ENCODE measurements at places on chromosomes 7 and 10. TPM values are rescaled to one million over a fixed set of nuclear protein-coding genes. Genes with fewer than 3 reads are reported as not detected.

The DOCK4 gene
- polyA plus RNA-seq = 5.4 TPM

The FGFBP3 gene
- 1.9 TPM for polyA plus RNA-seq

The STEAP1 gene
- polyA plus RNA-seq = 1.1 TPM

The ZNF853 gene
- 4.3 TPM for polyA plus RNA-seq

The LHFPL3 gene
- not detected for polyA plus RNA-seq

The AZGP1 gene
- polyA plus RNA-seq = 362 TPM

The PPP3CB gene
- polyA plus RNA-seq = 18.6 TPM

DNA sequence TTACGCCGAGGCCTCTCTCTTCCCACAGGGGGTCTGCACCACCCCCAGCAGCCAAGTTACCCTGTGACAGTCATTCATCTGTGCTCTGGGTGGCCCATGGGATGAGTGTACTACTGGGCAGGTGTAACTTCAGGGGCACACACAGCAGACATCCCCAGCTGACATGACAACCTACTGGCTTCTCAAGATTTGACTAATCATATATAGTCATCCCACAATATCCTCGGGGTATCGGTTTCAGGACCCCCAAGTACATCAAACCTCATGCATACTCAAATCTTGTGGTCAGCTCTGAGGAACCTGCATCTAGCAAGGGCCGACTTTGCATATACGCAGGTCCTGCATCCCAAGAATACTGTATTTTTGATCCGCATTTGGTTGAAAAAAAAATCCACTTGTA lies 336.9 kb upstream of the C7orf33 start:
- H3K36me3 ChIP-seq = no peaks in the 10 kb centered on the region
- no peaks in the 10 kb centered on the region for H3K4me1 ChIP-seq
- H3K27me3 ChIP-seq = no peaks in the 10 kb centered on the region
- DNase-seq = no peak
- H3K4me3 ChIP-seq = no peak overlapping the region

- no peaks in the 10 kb centered on the region for H3K4me1 ChIP-seq
- H3K36me3 ChIP-seq = no peaks in the 10 kb centered on the region
- H3K27ac ChIP-seq = no peak overlapping the region
- no peak overlapping the region for H3K4me3 ChIP-seq
These were observed 28.0 kb upstream of the PSMG3 start for GRCh38 chr7:1597791-1598190.

GRCh38 chr10:94138391-94138790 lies 144.7 kb downstream of the PLCE1 start:
- no peaks in the 10 kb centered on the region for H3K4me1 ChIP-seq
- H3K36me3 ChIP-seq = no peaks in the 10 kb centered on the region
- no peak overlapping the region for H3K27ac ChIP-seq
- H3K4me3 ChIP-seq = no peak overlapping the region

- H3K4me3 ChIP-seq = no peak overlapping the region
- no peak for DNase-seq
- no peaks in the 10 kb centered on the region for H3K4me1 ChIP-seq
- no peaks in the 10 kb centered on the region for H3K36me3 ChIP-seq
These were observed 131.2 kb downstream of the MPP7 start for GRCh38 chr10:28171468-28172222.

- no peaks in the 10 kb centered on the region for H3K4me1 ChIP-seq
- no peak overlapping the region for H3K27ac ChIP-seq
- H3K27me3 ChIP-seq = no peaks in the 10 kb centered on the region
- H3K4me3 ChIP-seq = no peak overlapping the region
- no peaks in the 10 kb centered on the region for H3K36me3 ChIP-seq
These were observed 194.3 kb upstream of the PITRM1 start for GRCh38 chr10:3366735-3367405.

DNA sequence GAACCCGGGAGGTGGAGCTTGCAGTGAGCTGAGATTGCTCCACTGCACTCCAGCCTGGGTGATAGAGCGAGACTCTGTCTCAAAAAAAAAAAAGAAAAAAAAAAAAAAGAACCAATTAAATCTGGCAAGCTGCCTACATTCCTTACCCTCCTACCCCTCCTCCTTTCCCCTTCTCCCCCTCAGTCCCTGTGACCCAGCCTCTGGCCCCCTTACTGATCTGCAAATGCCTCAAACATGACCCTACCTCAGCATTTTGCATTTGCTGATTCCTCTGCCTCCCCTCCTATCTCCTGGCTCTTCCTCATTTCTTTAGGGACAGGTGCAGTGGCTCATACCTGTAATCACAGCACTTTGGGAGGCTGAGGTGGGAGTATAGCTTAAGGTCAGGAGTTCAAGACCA lies 19.3 kb downstream of the CDHR3 start:
- no peaks in the 10 kb centered on the region for H3K36me3 ChIP-seq
- H3K27me3 ChIP-seq = no peaks in the 10 kb centered on the region
- no peak overlapping the region for H3K27ac ChIP-seq
- no peak overlapping the region for H3K4me3 ChIP-seq
- DNase-seq = no peak

DNA sequence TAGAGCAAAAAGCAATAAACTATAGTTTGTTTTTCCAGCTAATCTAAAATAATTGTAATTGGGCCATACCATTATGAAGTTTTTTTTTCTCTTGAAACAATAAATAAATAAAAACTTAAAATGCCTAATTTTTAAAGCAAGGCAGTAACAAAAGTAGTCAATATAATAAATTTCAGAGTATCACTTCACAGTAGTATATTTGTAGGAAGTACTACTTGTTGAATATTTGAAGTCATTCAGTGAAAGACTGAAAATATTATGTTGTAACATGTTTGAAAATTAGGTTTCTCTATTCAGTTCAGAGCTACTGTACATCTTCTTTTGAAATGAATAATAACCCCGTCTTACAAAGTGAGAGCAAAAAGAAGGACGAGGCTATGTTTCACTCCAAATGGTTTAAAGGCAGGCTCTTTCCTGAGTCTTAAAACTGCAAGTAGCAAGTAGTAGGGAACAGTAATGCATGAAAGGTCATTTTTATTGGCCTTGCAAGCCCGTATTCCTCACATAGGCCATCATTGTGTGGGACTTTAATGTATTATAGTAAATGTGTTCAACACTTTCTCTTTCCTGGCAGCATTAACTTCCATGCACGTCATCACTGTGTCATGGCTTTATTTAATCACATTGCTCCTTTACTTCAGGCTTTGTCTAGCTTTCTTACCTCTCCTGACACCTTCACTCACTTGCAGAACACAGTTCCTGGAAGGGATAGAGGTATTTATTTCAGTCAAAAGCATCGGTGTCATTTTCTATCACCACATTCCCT lies 141.4 kb downstream of the VTI1A start:
- H3K27me3 ChIP-seq = no peaks in the 10 kb centered on the region
- no peak overlapping the region for H3K27ac ChIP-seq
- no peaks in the 10 kb centered on the region for H3K4me1 ChIP-seq
- no peaks in the 10 kb centered on the region for H3K36me3 ChIP-seq

GRCh38 chr7:2280424-2280823 lies 33.8 kb downstream of the SNX8 start:
- H3K4me3 ChIP-seq = no peak overlapping the region
- no peak for DNase-seq
- H3K4me1 ChIP-seq = no peaks in the 10 kb centered on the region
- no peak overlapping the region for H3K27ac ChIP-seq
- no peaks in the 10 kb centered on the region for H3K36me3 ChIP-seq
- H3K27me3 ChIP-seq = no peaks in the 10 kb centered on the region

GRCh38 chr7:24757353-24758275 lies at the start of gene GSDME:
Gene GSDME, minus strand, starts transcription at chr7:24757464. Its CDS starts 7,690 bp downstream, at chr7:24749774.
- peaks cover 4% of the 10 kb centered on the region for H3K4me1 ChIP-seq
- H3K27me3 ChIP-seq = no peaks in the 10 kb centered on the region
- H3K36me3 ChIP-seq = no peaks in the 10 kb centered on the region
- peak; percentile 73 for DNase-seq

- no peaks in the 10 kb centered on the region for H3K36me3 ChIP-seq
- H3K4me3 ChIP-seq = no peak overlapping the region
- H3K27me3 ChIP-seq = no peaks in the 10 kb centered on the region
- DNase-seq = no peak
- H3K4me1 ChIP-seq = no peaks in the 10 kb centered on the region
These were observed 107.5 kb upstream of the SDK1 start for GRCh38 chr7:3193379-3194120.

DNA sequence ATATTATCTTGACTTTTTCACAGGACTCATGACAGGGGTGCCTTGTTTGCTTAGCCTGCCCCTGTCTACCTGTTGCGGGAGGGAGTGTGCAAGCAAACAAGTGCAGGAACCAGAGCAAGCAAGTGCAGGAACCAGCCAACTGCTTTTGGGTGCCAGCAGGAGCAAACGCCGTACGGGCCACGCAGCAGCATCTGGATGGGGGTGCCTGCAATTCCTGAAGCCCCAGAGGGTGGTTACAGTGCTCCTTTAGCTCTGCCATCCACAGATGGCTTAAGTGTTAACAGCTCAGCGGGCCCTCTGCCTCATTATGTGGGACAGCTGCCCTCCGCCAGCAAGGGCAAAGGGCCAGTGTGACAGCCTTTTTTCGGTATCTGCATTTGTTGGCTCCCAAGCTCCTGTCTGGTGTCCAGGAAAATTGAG lies 83.5 kb downstream of the MICU1 start:
- no peak overlapping the region for H3K27ac ChIP-seq
- DNase-seq = no peak
- no peaks in the 10 kb centered on the region for H3K4me1 ChIP-seq
- no peak overlapping the region for H3K4me3 ChIP-seq
- H3K27me3 ChIP-seq = no peaks in the 10 kb centered on the region

GRCh38 chr7:135414850-135415439 lies 95.0 kb downstream of the CNOT4 start:
- DNase-seq = peak; percentile 35
- H3K27ac ChIP-seq = no peak overlapping the region
- no peak overlapping the region for H3K4me3 ChIP-seq
- H3K27me3 ChIP-seq = no peaks in the 10 kb centered on the region

GRCh38 chr10:78406648-78407008 lies 373.0 kb downstream of the RPS24 start:
- H3K4me3 ChIP-seq = no peak overlapping the region
- peaks cover 9% of the 10 kb centered on the region for H3K4me1 ChIP-seq
- H3K36me3 ChIP-seq = no peaks in the 10 kb centered on the region
- DNase-seq = no peak
- H3K27me3 ChIP-seq = no peaks in the 10 kb centered on the region

DNA sequence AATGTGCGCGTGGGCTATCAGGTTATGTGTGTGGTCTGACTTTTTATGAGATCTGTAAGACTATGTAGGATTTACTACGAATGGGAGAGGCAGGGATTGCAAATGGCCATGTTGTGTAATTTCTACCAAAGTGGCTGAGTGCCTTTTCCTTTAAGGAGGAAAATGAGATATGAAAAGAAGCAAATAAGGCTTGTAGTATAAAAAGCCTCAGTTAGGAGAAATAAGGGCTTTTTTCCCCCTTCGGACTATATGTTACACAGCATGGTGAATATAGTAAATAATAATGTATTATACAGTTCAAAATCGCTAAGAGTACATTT lies 447 bp upstream of the GPAM start:
- H3K27ac ChIP-seq = peak overlapping the region; percentile 47
- no peak for DNase-seq
- no peaks in the 10 kb centered on the region for H3K27me3 ChIP-seq
- H3K36me3 ChIP-seq = peaks cover 9% of the 10 kb centered on the region

DNA sequence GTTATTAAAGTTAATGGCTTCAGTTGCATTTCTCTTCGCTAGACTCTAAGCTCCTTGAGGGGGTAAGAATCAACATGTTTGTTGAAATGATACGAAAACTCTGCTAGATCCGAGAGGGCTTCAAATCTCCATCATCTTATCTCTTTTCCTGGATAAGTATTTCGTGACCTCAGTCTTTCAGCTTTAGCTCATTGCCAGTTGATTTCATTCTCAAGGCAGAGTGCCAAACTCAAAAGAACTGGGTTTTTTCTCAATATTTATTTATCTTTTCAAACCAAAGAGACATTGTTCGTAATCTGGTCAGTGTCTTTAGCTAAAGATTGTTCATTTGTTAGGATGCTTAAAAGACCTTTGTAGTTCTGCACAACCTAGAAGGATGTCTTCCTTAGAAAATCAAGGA lies 108.9 kb downstream of the ARID5B start:
- no peaks in the 10 kb centered on the region for H3K36me3 ChIP-seq
- H3K27ac ChIP-seq = no peak overlapping the region
- H3K4me1 ChIP-seq = no peaks in the 10 kb centered on the region
- no peak overlapping the region for H3K4me3 ChIP-seq
- no peaks in the 10 kb centered on the region for H3K27me3 ChIP-seq
- DNase-seq = no peak

DNA sequence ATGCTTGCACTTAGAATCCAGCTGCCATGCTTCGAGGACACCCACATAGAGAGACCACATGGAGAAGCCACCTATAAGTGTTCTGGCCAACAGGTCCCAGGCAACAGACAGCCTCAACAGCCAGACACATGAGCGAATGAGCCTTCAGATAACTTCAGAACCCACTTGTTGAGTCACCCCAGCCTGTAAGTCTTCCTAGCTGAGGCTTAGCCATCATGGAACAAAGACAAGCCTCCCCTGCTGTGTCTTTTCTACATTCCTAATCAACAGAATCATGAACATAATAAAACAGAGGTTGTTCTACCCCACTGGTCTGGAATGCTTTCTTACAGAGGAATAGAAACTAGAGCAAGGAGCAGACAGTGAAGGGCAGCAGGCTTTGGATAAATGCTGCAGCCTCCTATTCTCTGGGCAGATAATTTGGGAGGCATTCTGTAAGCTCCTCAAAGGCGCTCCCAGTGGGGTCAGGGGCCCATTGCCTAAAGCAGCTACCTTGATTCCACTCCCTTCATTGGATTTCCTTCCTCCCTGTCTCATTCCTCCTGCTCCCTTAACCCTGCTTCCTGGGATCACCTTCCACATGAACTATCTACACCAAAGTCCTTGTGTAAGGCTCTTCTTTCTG lies 4.6 kb downstream of the TLL2 start:
- peaks cover 3% of the 10 kb centered on the region for H3K4me1 ChIP-seq
- H3K4me3 ChIP-seq = no peak overlapping the region
- no peaks in the 10 kb centered on the region for H3K27me3 ChIP-seq

- H3K27ac ChIP-seq = no peak overlapping the region
- no peaks in the 10 kb centered on the region for H3K4me1 ChIP-seq
- no peaks in the 10 kb centered on the region for H3K36me3 ChIP-seq
- H3K4me3 ChIP-seq = no peak overlapping the region
These were observed 109.7 kb upstream of the PPIF start for GRCh38 chr10:79237454-79238157.

DNA sequence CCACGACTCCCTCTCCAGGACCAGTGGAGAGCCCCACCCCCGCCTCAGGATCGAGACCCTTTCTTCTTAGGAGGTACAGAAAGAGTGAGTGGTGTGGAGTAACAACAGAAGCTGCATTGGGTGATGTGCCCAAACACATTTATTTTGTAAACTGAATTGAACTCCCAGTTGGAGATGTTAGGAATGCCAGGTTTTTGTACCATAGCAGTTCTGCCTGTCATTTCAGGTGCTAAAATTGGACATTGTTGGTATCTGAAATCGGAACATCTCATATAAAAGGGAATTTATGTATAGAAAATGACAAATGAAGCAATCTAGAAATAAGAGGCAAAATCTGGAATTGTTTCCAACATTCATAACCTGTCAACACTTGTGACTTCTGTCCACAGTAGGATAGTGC lies 74.7 kb downstream of the SHH start:
- H3K4me1 ChIP-seq = no peaks in the 10 kb centered on the region
- H3K36me3 ChIP-seq = no peaks in the 10 kb centered on the region
- no peak overlapping the region for H3K4me3 ChIP-seq
- H3K27me3 ChIP-seq = no peaks in the 10 kb centered on the region
- H3K27ac ChIP-seq = no peak overlapping the region
